ENCODE measurements at places on chromosomes 4 and X. TPM values are rescaled to one million over a fixed set of nuclear protein-coding genes. Genes with fewer than 3 reads are reported as not detected.

The ATP1B4 gene
- not detected for total RNA-seq

The SH3TC1 gene
- total RNA-seq: 18.7 TPM

The NR3C2 gene
- 0.24 TPM for total RNA-seq

The NOX1 gene
- total RNA-seq: not detected

The FRMPD4 gene
- total RNA-seq: 0.07 TPM

The MBNL3 gene
- total RNA-seq: 12.4 TPM

The CNGA2 gene
- total RNA-seq: not detected

The SSR4 gene
- total RNA-seq: 269 TPM

The ABHD18 gene
- 6.3 TPM for total RNA-seq

The MAGED2 gene
- 88.6 TPM for total RNA-seq

The MEPE gene
- total RNA-seq: not detected

The FRG1 gene
- total RNA-seq: 44.7 TPM

The ADGRL3 gene
- total RNA-seq: 0.60 TPM

The CFI gene
- not detected for total RNA-seq

The ZNF41 gene
- 6.2 TPM for total RNA-seq

The SCRG1 gene
- not detected for total RNA-seq

The PF4V1 gene
- total RNA-seq: not detected

The RIPPLY1 gene
- total RNA-seq: not detected

The NPY2R gene
- total RNA-seq: not detected

The ZNF81 gene
- 3.9 TPM for total RNA-seq

The IL2 gene
- not detected for total RNA-seq

The SULT1E1 gene
- total RNA-seq: 3.7 TPM

The TEX13D gene
- total RNA-seq: not detected

The CT45A5 gene
- not detected for total RNA-seq

The RENBP gene
- 0.14 TPM for total RNA-seq

The SPACA5 gene
- not detected for total RNA-seq

The HS3ST1 gene
- 7.1 TPM for total RNA-seq

The GATA1 gene
- not detected for total RNA-seq

The TMEM255A gene
- total RNA-seq: 0.07 TPM

The GSX2 gene
- total RNA-seq: not detected

The L1CAM gene
- total RNA-seq: 47.6 TPM

The CXCL3 gene
- 4.9 TPM for total RNA-seq

The ADAMTS3 gene
- 0.49 TPM for total RNA-seq

The ZFP92 gene
- total RNA-seq: 3.0 TPM

The GTPBP6 gene
- total RNA-seq: 48.4 TPM

The SGMS2 gene
- 35.4 TPM for total RNA-seq

The RAB40A gene
- 0.11 TPM for total RNA-seq

The NAP1L5 gene
- total RNA-seq: 1.3 TPM

The MAGEB16 gene
- not detected for total RNA-seq

The RNF212 gene
- total RNA-seq: 0.17 TPM

The S100G gene
- not detected for total RNA-seq

The ABCG2 gene
- total RNA-seq: 2.2 TPM

The RPS6KA6 gene
- 3.2 TPM for total RNA-seq
